ENCODE measurements at places on chromosomes 13 and 19.

DNA sequence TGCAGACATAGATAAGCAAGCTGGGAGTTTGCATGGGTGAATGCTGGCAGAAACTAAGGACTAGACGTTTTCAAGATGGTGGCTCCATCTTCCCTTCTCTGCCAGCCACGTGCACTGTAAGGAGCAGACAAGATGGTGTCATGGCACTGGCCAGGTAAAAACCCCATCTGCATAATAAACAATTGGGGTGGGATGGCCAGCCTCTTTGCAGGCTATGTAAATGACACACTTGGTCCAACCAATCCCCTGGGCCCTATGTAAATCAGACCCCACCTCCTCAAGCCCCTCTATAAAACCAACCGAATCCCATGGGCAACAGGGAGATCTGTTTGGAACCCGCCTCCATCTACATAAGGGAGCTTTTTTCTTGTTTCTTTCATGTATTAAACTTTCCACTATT is 2.4 kb upstream of the OR7A5 start:
- DNase-seq: no peak

DNA sequence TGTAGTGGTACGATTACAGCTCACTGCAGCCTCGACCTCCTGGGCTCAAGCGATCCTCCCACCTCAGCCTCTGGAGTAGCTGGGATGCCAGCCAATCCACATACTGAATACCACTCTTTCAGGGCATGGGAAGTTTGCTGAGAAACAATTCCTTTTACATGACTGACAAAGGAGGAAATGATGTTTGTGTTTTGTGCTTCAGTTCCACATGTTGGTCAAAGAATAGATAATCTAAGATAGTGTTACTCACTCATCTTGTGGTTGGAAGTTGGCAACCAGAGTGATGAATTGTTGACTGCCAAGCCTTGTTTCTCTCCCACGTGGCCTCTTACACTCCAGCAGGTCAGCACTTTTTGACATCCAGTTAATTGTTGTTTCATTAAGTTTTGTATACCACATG is 7.6 kb downstream of the MBD3L2B start:
- DNase-seq: no peak

GRCh38 chr13:40208517-40208916 is 457.9 kb downstream of the FOXO1 start:
- no peak for DNase-seq

- no peak for DNase-seq
These were observed 261.7 kb upstream of the HTR2A start for GRCh38 chr13:47158593-47158992.

DNA sequence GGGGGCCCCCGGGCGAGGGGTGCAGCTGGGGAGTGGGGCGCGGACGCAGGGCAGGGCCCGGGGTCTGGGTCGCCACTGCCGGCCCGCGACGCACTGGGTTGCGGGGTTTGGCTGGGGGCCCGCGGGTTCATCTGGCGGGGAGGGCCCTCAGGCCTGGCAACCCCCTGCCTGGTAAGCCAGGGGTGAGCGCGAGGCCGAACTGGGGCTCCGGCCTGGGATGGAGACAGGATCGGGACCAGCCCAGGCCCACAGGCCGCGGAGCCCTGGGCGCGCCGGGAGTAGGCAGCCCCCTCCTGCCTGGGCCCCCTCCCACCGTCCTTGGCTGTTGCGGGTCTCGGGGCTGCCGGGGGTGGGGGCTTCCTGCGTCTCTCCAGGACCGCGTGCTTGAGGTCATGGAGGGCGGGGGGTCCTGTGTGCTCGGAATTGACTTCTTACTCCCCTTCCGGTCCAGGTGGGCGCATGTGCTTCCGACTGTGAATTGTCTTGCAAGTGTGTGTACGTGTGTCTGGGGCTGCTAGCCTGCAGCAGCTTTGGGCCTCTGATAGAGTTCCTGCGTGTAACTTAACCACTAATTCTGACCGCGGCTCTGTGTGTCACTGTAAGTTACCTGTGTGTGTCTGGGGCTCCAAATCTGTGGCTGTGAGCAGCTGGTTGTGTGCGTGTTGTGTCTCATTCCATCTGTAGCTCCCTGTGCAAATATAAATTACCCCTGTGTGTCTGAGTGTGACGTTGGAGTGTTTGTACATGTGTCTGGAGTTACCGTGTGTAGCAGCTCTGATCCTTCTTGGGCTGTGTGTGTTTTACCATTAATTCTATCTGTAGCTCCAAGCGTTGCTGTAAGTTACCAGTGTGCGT is 751 bp downstream of the GRAMD1A start:
- no peak for DNase-seq

GRCh38 chr19:38455031-38455430 is 21.5 kb downstream of the RYR1 start:
- DNase-seq: no peak

GRCh38 chr13:113448545-113448884 is 4.8 kb downstream of the ADPRHL1 start:
- peak; percentile 55 for DNase-seq

GRCh38 chr13:59437544-59438301 is 726.0 kb downstream of the DIAPH3 start:
- no peak for DNase-seq

DNA sequence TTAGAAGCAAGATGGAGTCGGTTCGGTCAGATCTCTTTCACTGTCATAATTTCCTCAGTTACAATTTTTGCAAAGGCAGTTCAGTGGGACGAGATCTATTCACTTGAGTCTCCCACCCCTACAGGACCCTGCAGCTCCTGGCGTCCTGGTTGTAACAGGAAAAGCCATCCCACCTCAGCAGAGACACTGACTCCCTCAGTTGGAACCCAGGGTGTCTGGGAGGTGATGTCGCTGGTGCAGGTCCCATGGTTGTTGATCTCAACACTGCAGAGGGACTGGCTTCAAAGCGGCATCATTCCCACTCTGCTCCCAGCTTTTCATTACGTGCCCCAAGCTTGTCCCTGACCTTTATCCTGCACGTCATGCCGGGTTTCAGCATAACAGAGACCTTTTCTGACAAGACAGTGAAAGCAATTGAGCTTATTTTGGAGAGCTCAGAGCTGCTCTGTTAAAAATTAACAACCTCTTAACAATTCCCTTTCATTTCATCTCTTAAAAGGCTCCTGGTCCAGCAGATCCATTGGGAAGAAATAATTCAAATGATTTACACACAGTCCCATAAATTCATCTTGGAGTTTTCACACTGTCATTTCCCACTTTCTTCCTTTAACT is 17.6 kb upstream of the COG3 start:
- no peak for DNase-seq

DNA sequence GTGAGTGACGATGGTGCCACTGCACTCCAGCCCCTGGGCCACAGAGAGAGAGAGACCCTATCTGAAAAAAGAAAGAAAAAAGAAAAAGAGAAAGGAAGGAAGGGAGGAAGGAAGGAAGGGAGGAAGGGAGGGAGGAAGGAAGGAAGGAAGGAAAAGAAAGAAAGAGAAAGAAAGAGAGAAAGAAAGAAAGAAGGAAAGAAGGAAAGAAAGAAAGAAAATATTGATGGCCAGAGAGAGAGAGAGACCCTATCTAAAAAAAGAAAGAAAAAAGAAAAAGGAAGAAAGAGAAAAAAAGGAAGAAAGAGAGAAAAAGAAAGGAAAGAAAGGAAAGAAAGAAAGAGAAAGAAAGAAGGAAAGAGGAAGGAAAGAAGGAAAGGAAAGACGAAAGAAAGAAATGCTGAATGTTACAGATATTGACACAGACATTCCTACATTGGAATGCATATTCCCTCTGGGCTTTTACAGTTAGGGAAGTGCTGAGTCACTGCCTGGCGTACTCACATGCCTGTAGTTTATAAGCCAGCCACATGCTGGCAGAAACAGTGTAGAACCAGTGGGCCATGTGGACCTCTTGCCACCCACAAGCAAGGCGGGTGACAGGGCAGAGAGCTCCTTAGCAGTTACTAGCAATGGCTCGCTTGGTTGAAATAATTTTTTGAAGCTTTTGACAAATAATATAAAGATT is 34.6 kb upstream of the SLC46A3 start:
- DNase-seq: peak; percentile 66
